ENCODE measurements at places on chromosomes 2 and 18.

DNA sequence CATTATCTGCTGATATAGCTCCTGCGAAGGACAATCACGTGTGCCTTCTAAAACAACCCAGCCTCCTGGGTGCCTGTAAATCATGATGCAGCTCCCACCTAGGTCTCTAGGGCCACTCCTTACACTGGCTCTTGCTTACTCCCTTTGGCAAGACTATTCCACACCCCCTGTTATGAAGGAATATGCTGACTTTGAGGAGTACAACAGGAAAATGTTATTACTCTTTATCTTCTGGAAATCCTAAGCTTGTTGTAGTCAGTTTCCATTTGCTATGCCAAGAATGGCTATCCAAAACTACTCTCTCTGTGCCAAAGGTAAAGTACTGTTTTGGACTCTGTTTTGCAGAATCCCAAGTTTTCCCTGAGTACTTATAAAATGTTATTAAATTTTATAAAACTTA is 7.7 kb downstream of the SGO2 start:
- no peak for DNase-seq

- no peak for DNase-seq
These were observed 13.2 kb downstream of the USP40 start for GRCh38 chr2:233553366-233553765.

DNA sequence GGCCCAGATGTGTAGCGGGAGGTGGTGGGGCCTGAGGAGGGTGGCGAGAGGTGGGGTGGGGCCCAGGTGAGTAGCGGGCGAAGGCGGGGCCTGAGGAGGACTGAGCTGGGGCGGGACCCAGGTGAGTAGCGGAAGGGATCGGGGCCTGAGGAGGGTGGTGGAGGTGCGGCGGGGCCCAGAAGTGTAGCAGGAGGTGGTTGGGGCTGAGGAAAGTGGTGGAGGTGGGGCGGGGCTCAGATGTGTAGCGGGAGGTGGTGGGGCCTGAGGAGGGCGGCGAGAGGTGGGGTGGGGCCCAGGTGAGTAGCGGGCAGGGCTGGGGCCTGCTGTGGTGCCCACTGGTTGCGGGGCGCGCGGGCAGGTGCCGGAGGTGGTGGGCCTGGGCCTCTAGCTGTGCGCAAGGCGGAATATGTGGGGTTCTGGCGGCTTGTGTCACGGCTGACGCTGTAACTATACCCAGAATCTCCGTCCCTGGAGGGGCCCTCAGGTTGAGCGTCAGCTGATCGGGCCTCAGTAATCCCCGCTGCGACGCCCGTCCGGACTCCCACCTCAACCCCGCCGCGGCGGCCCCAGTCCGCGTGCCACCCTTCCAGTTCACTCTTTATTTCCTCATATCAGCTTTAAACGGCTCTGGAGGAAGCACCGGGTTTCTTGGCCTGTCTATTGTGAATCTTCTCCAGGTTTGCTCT is 866 bp upstream of the SF3B6 start:
- DNase-seq, result no peak

DNA sequence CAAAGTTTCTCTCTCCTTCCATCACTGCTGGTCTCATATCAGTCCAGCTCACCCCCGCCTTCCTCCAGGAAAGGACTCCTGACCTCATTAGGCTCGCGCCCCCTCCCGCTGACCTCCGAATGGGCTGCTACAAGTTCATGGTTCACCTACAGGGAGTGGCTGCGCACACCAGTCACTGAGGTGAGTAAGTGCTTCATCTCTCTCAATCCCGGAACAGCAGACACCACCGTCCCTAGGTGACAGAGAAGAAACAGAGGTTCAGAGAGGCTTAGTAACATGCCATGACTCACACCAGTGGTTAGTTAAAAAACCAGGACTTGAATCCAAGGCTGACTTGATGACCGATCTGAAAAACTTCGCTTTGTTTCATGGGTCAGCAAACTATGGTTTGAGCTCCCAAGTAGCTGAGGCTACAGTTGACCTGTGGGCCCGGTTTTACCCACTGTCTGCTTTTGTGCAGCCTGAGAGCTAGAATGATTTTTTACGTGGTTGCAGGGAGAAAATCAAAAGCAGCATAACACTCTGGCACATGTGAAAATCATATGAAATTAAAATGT is 42.0 kb downstream of the ZFP36L2 start:
- no peak for DNase-seq

DNA sequence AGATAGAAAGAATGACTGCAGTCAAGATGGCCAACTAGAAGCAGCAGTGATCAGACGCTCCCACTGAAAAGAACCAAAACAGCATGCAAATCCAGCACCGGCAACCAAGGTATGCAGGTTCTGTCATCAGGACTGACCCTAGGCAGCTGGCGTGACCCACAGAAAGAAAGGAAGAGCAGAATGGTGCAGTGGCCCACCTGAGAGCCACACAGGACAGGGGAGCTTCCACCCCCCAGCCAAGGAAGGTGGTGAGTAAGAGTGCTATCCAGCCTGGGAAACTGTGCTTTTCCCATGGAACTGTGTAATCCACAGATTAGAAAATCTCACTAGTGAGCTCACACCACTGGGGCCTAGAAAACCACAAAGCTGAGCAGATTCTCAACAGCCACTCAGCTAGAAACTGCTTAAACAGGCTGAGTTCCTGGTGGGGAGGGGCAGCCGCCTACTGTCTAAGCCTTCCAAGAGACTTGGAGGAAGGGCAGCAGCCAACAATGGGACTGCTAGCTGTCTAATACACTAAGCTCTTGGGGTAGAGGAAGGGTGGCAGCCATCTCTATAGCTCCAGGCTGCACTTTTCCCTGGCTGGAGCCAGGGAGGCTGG is 127.9 kb downstream of the EVA1A start:
- DNase-seq, result no peak

DNA sequence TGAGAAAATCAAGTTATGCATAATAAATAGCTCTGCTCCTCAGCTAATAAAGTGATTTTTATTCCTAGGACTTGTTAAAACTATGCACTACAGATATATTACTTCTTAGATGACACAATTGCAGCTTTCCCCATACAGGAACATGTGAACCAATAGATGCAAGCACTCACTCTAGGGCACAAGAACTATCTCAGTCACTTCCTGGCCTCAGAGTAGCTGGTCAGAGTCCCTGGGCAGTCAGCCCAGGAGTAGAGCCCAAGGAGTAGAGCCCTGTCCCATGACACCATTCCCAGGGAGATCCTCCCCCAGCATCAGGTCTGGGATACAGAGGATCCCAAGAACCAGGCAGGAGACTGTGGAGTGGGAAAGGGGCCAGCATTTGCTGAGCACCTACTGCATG is 2.7 kb downstream of the TNS1 start:
- no peak for DNase-seq

GRCh38 chr18:46675112-46675511 is 18.1 kb upstream of the LOXHD1 start:
- no peak for DNase-seq

- DNase-seq, result no peak
These were observed 99.9 kb upstream of the SPRED2 start for GRCh38 chr2:65532326-65532725.

GRCh38 chr2:232611559-232612218 is 21.7 kb upstream of the EFHD1 start:
- DNase-seq, result no peak
